ENCODE measurements at places on chromosomes 7 and 10.

DNA sequence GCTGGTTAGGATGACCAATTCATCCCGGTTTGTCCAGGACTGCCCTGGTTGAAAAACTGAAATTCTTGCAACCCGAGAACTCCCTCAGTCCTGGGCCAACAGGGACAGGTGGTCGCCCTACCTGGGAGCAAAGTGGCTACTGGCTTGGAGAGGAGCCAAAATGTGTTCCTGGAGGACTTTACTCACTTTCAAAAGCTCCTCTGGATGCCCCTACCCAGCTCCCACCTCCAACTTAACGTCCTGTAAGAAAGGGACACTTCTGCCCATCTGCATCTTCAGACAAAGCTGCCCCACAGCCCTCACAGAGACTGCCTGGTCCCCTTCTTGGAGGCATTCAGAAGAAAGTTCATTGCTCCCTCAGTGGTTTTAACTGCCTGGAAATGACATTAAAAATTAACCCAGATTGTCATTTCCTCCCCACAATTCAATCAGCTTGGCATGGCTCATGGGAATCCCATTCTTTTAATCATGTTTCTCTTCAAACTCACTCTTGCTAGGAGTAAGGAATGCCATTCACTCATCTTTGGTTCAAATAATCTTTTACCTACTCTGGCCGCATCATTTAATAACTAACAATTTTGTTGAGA, 24.0 kb upstream of the HSPA12A start:
- DNase-seq = no peak

DNA sequence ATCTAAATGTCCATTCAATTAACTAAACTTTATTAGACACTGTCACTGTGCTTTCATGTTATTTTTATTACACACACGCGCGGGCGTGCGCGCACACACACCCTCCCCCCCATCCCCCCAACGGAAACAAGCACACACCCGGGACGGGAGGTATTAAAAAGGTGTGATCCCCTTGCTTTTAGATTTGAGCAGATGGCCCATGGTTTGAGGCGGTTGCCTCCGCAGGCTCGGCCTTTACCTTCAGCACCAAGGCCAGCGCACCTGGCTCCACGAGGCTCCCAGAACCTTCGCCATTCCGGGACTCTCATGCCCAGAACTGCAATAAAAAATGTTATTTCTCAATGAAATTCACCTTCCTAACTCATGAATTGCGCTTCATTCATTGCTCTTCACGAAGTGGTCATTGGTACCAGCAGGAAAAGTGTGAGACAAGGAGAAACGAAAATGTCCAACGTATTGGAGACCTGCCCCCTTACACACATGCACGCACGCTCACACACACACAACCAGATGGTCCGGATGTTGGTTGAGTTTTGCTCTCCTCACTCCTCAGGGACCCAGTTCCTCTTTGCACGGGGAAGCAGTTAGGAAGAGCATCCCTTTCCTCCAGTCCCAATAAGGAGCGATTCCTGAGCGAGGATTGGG, 20.8 kb upstream of the PTF1A start:
- DNase-seq = no peak

DNA sequence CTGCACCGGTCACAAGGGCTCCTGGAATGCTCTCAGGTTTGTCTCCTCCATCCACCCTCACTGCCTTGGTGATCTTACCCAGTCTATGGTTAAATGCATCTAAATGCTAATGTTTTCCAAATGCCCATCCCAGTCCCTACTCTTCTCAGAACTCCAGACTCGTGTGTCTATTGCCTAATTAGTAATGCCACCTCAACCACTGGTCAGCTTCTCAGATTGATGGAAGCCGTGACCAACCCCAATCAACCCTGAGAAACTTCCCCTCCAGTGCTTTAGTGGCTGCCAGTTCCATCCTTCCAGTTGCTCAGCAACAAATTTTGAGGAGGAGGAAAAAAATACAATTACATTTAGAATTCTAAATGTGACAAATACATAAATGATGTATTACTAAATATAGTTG, 18.6 kb downstream of the NUDCD3 start:
- DNase-seq = peak; percentile 23

DNA sequence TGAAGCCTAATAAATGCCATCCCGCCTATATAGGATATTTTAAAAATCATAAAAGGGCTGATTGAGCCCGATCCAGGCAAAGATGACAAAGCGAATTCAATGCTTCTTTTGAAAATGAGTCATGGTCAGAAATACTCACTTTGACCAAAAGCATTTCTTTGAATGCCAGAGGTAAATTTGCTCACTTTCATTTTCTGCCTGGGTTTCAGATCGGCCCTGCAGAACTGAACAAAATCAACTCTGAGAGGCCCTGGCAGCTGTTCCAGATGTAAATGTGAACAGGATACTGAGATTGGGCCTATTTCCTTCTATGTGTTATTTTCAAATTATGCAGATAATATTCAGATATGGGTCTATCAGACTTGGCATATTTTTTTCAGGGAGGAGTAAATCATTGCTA, 114.8 kb upstream of the ARID5B start:
- no peak for DNase-seq

DNA sequence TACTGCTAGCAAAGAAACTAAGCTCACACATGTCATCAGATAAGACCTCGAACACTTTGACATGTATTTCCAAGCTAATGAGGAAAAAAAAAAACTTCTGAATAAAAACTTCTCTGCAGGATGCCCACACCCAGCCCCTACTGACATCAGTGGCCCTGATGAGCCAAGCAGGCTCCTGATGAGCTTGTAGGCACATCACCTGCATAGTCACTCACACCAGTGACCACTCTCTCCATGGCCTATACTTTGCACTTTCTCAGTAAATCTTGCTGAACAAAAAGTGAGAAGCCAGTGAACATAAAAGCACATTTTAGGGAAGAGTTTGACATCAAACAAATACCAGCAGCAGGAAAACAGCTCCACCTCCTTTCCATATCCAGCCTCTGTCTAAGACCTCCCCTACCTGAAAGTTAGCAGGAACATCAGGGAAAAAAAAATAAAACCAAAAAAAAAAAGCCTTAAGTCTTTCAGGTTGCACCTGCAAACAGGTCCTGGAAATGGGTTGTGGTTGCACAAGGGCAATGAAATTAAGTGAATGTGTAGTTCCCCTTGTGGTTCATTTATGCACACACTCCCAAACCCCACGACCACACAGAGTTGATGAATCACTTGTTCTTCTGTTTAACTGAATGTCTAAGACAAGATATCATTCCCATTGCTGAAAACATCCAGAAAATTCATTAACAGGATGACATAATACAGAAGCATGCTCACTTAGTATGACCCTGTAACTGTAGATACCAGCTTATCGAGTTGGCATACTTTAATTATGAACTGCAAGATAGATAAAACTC, 205.2 kb upstream of the PDE1C start:
- DNase-seq = peak; percentile 3

DNA sequence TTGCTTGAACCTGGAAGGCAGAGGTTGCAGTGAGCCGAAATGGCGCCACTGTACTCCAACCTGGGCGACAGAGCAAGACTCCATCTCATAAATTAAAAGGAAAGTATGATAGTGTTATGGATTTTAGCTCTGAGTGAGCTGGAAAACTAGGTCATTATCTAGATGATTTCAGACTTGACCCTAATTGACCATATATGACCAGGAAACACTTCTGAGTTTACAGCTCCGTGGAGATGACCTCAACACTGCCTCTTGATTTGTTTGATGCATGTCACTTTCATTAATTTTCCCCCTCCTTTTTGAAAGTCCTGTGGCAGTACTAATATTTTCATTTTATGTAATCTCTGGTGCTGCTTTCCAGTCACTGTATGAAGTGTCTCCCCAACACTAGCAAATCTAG, 7.8 kb upstream of the SEC61A2 start:
- no peak for DNase-seq

GRCh38 chr7:71424166-71425035, 292.5 kb downstream of the GALNT17 start:
- no peak for DNase-seq

DNA sequence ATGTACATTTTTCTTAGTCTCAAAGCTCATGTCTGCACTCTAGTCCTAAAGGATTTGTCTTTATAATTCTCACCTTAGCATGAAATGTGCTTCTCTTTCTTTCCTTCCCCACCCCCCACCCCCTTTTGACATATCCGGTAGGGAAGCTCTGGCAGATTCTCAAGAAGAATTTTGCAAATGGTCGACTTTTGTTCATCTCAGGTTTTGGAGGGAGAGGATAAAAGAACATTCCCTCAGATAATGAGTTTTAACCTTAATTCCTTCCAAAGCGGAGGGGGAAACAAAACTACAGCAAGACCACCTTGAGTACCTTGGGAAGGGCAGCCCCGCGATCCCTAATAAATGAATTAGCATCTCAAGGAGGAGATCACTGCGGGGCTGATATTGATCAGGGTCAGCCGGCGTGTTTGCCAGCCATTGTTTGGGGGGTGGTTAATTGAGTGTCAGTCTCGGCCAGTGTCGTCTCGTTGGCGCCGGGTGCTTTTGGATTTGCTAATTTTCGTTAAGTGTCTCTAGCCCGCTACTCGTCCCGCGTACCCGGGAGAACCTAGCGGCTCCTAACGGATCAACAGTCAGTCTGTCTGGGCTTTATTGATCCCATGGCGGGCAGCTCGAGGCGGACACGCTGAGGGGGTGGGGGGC, 874 bp upstream of the BAMBI start:
- no peak for DNase-seq

DNA sequence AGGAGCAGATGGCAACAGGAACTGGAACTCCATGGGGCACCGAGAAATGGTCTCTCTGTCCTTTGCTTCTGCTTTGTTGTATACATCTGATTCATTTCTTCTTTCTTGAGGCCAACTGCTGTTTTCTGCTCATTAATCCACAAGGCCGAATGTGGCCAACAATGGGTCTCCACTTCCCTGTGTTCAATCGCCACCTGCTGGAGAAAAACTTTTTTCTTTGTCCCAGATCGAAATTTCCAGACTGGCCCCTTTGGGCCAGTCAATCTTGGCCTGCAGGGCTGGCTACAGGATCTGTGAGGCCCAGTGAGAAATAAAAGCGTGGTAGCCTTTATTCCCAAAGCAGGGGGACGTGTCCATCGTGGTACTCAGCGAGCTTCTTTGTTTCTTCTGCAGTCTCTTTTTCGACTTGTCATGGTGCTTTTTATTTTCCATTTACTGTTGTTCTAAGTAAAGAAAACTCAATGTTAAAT, 58.8 kb downstream of the PARP12 start:
- peak; percentile 73 for DNase-seq

DNA sequence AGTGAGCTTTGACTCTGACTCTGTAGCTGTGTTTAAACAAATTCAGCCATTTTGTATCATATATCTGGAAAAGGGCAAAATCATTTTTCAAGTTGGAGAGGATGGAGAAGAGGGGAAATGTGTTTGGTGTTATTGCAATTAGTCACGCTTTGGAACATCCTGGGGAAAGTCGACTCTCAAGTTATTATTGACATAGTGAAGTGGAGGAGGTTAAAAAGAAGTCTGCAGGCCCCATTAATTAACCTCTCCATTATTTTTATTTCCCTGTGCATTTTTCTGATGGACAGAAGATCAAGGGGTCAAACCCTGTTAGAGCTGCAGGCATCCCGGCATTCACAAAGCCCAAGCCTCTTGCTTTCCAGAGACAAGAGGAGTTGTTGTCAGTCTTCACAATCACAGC, 132.6 kb downstream of the TEX36 start:
- no peak for DNase-seq

- no peak for DNase-seq
These were observed 422.7 kb downstream of the ARL4A start for GRCh38 chr7:13110107-13110506.

DNA sequence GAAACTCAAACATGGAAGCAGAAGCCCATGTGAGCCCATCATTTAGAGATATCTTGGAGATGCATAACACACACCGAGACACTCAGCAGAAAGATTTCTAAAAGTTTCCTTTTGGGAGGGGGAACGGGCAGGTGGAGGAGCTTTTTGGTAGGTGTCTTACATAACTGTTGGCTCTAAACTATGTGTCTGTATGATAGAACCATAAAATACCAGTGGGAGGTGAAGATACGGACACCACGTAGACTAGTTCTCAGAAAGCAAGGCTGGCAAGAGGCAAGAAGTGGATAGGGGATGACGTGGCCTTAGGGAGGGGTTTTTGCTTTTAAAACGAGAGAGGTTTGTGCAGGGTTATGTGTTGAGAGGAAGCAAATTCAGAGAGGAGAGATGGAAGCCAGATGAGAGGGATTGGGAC, 36.5 kb downstream of the IL15RA start:
- DNase-seq = no peak

DNA sequence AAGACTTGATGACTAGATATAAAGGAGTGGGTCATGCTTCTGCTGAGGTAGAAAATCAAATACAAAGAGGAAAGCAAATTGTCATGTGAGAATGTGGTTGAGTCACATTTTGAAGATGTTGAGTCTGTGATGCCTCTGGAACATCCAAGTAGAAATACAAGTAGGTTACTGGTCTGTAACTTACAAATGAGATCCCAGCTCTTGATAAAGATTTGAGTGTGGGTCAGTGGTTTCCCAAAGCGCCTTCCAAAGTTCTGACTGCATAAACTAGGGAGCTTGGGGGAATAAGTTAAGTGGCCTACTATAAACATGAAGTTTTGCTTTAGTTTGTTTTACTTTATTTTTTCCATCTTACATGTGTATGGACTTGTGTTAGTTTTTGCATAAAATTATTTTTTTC, 144.3 kb upstream of the ETV1 start:
- no peak for DNase-seq

- DNase-seq = no peak
These were observed 573.9 kb upstream of the PCDH15 start for GRCh38 chr10:55374917-55375316.

All from suppressor macrophage (primary cell).